ENCODE measurements at places on chromosomes 4 and X.

GRCh38 chr4:76726176-76726575 is 171.8 kb downstream of the SOWAHB start:
- DNase-seq, result no peak

GRCh38 chr4:177006331-177006730 is 213.6 kb upstream of the VEGFC start:
- DNase-seq, result no peak

GRCh38 chrX:131831185-131831520 is 191.9 kb upstream of the STK26 start:
- DNase-seq, result no peak

DNA sequence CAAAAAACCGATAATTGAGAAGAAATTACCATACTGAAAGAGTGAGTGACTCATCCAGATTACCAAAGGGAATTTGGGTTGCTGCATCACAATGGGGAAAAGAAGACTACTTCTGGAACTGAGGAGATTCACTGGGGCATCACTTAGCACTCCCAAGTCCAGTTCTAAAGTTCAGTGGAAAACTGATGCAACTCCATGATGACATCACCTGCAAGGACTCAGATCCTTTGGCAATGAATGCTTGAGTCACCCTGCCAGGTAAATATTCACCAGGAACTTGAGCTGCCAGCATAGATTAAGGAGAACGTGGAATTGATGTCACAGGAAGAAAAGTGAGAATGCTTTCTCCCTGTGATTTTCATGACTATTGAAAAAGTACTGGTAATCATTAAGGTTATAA is 32.0 kb upstream of the SMIM10L2A start:
- DNase-seq, result no peak

DNA sequence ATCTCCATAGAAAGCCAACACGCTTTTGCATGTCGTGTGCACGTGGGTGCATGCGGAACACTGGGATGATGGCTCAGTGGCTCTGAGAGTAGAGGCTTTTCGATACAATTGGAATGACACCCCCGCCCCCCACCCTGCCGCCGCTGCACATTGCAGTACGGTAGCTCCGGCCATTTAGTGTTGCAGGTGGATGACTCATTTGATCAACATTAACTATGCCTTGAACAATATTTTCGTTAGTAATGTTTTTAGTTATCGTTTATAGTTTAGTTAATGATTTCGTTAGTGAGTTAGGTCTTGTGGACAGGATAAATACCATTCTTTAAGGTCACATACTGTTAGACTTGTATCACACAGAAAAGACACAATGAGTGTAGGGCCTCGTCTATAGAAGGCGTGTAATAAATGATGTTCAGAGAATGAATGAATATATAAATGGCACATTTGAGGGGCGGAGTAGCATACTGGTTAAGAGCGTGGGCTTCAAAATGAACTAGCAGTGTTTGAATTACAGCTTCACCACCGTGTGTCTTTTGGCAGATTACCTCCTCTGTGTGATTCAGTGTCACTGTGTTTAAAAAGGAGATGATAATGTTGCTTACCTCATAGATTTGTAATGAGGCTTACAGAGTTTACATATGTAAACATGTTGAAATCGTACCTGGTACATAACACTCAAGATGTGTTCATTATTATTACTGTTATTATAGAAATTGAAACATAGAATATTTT is 67.2 kb upstream of the TENM3 start:
- DNase-seq, result no peak

- DNase-seq, result peak; percentile 10
Measured at GRCh38 chrX:50579955-50580354, 109.3 kb upstream of the DGKK start.

DNA sequence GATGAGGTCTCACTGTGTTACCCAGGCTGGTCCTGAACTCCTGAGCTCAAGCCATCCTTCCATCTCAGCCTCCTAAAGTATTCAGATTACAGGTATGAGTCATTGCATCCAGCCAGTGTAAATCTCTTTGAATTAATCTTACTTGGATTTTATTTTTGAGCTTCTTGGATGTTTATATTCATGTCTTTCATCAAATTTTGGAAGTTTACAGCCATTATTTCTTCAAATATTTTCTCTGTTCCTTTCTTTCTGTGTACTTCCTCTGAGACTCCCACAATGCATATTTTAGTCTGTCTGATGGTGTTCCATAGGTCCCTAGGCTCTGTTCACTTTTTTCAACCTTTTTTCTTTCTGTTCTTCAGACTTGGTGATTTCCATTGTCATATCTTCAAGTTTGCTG is 34.9 kb downstream of the ZCCHC13 start:
- no peak for DNase-seq

DNA sequence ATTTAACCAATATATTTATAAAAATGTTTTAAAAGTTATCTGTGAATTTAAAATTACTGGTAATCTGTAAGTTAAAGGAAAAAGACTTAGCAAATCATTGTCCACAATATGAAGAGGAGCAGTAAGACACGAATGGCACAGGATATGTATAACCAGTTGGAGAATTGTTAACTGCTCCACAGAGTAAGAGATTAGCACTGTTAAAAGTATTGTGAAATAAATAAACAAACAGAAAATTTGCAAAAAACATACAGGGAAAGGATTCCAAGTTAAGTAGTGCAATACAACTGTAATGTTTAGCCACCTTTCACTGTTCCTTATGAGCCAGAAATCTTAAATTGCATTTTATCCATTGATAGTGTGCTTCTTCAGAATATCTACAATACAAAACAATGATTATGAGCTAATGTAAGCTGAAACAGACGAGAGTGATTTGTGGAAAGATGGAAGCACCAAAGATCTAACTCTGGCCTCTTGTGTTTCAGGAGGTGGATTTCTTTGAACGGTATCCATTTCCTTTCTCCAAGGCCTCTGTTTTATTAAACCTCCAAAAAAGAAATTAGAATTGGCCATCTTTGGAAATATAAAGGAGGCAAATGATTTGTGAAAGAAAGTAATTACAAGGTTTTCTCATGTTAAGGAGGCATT is 188.4 kb downstream of the UNC5C start:
- DNase-seq, result no peak

GRCh38 chr4:158801066-158801465 is 32.2 kb downstream of the FNIP2 start:
- no peak for DNase-seq

DNA sequence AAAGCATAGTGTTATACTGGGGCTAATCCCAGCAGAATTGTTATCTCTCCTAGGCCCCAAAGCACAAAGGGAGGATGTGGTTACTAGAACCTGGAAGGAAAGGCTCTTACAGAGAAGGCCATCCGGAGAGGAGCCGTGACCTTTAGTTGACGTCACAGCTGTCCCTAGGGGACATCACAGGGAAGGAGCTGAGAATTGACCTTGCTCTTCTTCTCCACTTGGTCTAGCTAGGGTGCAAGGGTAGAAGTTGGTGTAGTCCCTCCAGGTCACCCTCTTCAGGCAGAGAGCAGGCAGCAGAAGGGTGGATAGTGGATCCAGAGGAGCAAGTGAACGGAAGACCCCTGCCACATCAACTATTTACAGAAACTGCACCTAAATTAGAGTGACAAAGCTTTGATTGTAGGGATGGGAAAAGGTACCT is 22.8 kb upstream of the FGF2 start:
- DNase-seq, result no peak

- no peak for DNase-seq
Measured at GRCh38 chrX:2691543-2692220, 587 bp downstream of the CD99 start.
